ENCODE measurements at places on chromosomes 11 and 22.

- DNase-seq: no peak
These were observed 91.9 kb upstream of the NTM start for GRCh38 chr11:131278472-131278871.

DNA sequence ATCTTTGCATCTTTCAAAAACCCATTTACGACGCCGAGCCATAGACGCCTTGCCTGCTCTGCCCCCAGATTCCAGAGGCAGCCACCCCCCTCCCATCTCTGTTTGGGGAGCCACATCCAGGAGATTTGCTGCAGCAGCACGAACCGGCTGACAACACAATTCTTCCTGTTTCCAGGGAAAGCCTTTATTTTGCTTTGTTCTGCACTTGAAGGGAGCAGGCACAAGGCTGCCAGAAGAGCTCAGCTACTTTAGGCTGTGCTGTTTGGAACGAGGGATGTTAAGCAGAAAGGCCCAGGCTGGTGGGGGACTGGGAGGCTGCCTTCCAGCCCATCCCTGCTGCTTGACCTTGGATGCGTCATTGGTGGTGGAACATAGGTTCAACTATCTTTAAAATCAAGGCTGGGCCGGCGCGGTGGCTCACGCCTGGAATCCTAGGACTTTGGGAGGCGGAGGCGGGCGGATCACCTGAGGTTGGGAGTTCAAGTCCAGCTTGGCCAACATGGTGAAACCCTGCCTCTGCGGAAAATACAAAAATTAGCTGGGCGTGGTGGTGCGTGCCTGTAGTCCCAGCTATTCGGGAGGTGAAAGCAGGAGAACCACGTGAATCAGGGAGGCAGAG, 243.9 kb downstream of the MIAT start:
- DNase-seq: no peak

GRCh38 chr11:113477321-113477720, 2.1 kb upstream of the DRD2 start:
- DNase-seq: no peak

DNA sequence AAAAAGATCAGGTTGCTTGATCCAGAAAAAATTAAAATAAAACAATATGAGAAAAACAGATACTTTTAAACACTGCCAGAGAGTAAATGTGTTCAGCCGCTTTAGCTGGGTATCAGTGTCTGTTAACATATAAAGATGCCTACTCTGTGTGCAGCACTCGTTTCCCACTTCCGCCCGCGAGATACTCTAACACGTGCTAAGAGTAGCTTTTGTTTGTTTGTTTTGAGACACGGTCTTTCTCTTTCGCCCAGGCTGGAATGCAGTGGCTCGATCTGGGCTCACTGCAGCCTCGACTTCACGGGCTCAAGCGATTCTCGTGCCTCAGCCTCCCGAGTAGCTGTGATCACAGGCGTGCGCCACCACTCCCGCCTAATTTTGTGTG, 531 bp upstream of the MEN1 start:
- no peak for DNase-seq

DNA sequence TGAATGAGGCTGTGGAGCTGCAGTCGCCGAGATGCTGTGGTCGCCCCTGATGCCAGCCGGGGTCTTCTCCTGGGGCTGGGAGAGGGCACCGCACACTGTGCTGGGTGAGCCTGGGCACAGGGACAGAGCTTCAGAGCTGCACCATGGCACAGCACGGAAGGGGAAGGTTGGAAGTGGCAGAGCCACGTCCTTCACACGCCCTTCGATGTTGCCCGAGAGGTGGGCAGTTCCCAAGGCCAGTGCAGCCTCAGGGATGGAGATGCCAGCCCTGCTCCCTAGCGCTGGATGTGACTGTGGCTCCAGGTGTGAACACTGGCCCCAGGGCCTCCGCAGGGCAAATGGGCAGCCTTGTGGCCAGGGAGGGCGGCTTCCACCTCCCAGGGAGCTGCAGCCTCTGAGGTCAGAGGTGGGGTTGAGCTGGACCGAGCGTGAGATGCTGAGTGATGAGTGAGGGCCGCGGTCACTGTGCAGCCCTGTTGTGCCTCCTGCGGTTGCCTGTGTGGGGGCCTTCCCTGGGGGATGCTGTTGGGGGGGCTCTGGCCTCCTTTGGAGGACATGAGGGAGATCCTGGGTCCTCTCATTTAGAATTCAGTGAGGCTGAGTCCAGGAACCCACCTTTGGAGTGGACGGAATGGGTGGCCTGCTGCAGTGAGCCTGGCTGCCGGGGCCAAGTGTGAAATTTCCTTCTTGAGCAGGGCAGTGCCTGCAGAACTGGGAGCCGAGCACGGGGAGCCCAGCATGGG, 1090.0 kb downstream of the BRD1 start:
- DNase-seq: no peak

DNA sequence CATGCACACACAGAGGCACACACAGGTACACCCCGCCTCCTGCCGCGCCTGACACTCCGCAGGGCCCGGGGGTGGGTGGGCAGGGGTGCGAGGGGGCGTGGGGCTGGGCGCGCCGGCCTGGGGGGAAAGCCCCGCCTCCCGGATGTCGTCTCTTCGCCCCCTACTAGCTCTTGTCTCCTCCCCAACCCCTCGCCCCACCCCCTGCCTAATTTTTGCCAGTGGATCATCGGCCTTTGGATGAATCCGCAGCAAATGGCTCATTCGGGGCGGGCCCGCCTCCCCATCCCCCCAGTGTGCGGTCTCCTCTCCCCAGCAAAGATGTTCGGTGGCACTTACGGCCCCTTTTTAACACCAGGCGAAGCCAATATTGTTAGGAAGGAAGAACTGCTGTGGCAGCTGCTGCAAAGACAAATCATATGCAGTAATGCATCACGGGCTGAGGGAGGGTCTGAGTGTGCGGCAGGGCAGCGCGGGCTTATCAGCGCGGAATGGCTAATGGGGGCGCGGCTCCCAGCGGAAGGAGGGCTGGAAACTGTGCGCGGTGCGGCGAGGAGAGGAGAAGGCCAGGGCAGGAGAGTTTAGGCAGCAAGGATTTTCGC, 13.4 kb upstream of the NECTIN1 start:
- no peak for DNase-seq

DNA sequence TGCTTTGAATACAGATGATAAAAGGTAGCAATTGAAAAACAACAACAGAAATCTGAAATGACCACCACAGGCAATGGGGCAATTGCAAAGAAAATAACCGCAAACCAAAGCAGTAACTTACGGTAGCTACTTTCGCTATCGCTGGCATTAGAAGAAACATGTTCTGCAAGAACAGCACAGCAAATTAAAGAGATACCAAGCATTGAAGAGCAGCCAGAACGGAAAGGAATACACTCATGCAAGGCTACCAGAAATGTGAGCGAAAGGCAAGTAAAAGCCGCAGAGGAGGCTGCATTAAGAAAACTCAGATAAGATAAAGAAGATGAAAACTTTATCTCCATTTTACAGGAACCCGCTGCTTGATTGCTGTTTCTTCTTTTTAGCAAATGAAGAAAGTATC, 194.1 kb upstream of the CCDC90B start:
- DNase-seq: peak; percentile 12

- DNase-seq: peak; percentile 60
These were observed 192.7 kb downstream of the NAV2 start for GRCh38 chr11:19905280-19905853.

- DNase-seq: no peak
These were observed 68.5 kb downstream of the PIWIL3 start for GRCh38 chr22:24706054-24706453.

DNA sequence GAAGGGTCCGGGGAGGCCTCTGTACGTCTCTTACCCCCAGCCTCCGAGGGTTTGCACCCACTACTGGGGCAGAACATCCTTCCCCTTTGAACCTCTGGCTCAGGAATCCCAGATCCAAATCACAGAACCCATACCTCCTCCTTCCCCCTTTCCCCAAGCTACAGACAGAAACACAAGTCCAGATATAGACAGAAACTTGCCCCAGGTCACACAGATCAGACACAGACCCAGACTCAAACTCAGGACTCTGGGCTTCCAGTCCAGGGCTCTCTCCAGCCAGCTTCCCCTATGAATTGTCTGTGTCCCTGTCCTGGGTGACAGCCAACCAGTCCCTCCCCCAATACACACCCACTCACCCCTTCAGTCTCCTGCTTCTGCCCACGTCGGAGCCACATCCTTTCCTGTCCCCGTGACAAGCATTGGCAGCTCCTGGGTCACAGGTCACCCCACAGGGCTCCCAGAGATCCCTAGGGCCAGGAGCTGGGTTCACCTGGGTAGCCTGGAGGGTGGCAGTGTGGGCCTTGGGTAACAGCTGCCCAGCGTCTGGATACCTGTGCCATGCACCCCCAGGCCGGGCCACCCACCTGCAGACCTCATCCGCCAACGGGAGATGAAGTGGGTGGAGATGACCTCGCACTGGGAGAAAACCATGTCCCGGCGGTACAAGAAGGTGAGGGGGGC, 772 bp downstream of the TBC1D10C start:
- DNase-seq: no peak

- peak; percentile 87 for DNase-seq
These were observed 1.7 kb downstream of the CBX6 start for GRCh38 chr22:38870312-38870741.

DNA sequence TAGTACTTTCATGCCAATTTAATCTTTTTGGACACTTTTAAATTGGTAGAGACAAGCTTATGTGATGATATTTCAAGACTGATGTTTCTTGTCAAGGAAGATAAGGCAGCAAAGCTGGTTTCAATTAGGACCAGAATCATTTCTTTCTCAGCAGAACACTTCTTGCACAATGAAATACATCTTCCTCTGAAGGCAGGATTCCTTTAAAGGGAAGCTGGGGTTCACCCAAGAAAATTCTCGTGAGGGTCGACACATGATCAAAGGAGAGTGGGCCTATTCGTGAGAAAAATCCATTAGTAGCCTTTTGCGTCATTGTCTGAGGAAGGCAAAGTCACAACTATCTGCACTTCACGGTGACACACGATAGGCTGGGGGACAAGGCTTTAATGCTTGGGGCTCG, 17.6 kb downstream of the TTC12 start:
- DNase-seq: no peak

DNA sequence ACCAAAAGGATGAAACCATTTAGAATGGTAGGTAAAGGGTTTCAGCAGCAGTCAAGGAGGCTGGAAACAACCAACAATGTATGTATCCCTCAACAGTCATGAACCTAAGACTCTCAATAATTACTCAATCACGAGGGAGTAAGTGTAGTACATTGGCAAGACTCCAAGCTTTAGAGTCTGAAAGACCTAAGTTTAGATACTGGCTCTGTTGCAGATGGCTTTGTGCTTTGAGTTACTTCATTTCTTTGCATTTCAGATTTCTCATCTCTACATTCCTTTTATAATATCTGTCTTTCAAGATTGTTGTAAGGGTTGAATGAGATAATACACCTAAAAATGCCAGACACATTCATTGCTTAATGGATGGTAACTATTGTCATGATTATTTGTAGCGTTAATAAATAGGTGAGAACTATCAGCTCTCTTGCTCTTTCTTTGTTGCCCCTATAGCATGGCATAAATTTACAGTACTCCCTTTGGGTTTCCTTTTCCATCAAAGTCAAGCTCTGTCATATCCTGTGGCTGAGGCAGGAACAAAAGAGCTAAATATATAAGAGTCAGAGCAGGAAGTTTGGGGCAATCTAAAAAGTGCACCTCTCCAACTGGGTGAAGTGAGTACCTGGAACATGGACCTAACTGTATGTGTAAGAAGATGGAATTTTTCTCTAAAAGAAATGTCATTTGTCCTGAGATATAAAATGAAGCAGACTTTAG, 228.2 kb upstream of the ZC3H12C start:
- DNase-seq: no peak

DNA sequence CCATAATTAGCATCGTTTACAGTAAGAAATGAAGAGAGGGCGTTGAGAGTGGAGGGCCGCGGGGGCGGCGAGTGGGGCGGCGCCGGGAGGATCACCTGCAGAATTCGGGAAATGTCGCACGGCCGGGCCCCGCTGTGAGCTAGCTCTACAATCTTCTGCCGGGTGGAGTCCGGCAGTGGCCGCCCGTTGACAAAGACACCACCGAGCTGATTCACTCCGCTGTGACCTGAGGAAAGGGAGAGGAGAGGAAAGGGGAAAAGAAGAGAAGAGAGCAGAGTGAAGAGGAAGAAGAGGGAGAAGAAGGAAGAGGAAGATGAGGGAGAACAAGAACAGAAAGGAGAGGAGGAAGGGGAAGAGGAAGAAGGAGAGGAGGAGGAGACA, 8.5 kb downstream of the PAX6 start:
- no peak for DNase-seq

GRCh38 chr11:64629103-64629502, 38.1 kb downstream of the SLC22A12 start:
- DNase-seq: no peak

- no peak for DNase-seq
These were observed 87.4 kb upstream of the LRRC55 start for GRCh38 chr11:57094181-57094935.

GRCh38 chr11:76802621-76803020, 19.5 kb downstream of the TSKU start:
- DNase-seq: no peak

GRCh38 chr22:39703091-39703490, 132.5 kb downstream of the CACNA1I start:
- no peak for DNase-seq

- DNase-seq: no peak
These were observed 5.5 kb upstream of the TH start for GRCh38 chr11:2177076-2177475.

DNA sequence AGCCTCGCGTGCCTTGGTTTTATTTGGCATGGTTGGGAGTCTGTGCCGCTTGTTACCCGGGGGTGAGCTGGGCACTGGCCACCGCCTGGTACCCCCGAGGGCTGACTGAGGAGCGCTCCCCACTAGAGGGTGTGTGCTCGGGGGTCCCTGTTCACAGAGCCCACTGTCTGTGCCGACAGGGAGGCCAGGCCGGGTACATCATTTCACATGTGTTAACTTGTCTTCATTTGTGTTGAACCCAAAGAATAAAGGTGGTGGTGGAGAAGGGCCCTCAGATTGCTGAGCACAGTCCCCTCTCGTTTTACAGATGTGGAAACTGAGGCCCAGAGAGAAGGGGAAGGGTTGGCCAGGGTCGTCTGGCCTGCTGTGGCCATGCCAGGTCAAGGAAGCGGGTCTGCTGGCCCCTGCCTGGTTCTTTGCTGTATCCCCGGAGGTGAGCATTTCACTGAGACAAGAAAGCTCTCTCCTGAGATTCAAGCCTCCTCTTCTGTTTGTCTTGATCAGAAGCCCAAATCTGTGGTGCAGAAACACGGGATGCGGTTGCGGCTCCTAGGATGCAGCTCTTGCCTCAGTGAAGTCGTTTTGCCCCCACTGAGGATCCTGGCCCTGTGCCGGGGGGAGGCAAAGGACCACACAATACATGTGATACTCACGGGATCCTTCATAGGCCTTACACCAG, 60.8 kb downstream of the FBLN1 start:
- no peak for DNase-seq

DNA sequence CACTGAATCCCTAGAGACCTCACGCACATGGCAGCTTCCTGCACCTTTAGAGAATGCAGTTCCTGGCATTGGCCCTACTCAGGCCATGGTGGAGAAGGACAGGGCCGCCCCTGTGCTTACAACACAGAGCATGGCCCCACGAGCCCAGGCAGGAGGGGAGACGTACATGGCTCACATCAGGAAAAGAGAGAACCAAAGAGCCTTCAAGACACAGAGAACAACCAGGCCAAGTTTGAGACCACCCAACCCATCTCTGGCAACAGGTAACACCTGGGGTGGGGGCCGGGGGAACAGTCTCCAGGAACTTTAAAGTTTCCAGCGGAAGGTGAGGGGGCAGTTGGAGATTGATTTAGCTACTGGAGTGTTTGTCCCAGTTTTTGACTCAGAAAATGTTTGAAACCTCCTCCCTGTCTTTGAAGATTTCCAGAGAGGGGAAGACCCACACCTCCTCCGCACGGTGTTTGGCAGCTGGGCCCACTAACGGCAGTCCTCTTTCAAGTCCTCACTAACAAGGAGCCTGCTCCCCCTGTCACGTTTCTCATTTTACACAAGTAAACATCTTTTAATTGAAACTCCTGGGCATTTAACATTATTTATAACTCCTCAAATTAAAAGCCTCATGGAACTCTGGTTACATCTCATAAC, 1423.8 kb downstream of the TBC1D22A start:
- no peak for DNase-seq

All from urothelium cell line (cell line).